ENCODE measurements at places on chromosomes 2 and 18.

- DNase-seq: no peak
Observed at GRCh38 chr2:102735416-102736109, 26.3 kb upstream of the TMEM182 start.

DNA sequence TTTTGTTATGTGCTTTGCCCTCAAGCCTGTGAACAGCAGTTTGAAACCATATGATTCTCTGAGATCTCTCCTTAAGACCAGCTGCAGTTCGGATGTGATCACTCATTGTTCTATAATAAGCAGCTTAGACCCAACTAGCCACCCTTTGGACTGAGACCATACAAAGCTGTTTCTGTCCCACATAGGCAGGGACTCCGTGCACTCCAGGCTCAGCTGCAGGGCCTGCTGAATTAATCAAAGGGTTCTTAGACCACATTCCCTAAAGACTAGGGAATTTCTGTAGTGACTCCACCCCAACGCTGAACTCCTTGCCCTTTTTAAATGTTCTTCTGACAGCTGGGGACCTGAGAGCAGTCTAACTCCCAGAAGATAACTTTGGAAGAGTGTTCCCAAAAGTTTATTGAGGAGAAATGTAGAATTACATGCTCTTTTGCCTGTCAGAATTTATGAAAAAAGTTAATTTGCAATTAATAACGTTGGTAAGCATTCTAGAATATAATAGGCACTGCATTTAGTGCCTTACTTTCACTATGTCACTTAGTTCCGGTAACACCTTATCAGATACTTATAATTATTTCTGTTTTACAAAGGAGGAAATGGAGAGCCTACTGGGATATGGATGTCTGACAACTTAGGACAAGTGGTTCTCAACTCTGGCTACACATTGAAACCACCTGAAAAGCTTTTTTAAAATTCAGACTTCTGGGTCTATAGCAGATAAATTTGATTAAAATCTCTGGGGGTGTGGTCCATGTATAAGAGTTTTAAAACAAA, 42.3 kb downstream of the GULP1 start:
- DNase-seq: no peak

GRCh38 chr2:149915151-149915550, 327.6 kb upstream of the MMADHC start:
- DNase-seq: no peak

DNA sequence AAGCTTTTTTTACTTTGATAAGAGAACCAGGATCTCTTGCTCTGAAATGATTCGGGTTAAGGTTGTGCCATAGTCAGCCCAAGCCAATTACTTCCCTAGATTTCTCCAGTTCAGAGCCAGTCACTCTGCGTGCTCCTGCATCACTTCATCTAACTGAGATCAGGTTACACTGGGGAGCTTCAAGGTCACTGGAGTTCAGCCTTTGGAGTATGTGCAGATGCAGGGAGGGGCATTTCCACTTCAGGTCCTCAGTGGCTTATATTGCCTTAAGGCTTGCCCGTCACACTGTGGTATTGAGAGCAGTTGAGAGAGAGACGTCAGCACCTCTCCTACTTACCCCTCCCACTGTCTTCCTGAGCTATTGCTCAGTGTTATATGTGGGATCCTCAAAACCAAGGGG, 317.8 kb downstream of the EPHA4 start:
- no peak for DNase-seq

- DNase-seq: no peak
Observed at GRCh38 chr18:48186131-48186766, 222.9 kb downstream of the ZBTB7C start.
